ENCODE measurements at places on chromosomes 11 and 22.

DNA sequence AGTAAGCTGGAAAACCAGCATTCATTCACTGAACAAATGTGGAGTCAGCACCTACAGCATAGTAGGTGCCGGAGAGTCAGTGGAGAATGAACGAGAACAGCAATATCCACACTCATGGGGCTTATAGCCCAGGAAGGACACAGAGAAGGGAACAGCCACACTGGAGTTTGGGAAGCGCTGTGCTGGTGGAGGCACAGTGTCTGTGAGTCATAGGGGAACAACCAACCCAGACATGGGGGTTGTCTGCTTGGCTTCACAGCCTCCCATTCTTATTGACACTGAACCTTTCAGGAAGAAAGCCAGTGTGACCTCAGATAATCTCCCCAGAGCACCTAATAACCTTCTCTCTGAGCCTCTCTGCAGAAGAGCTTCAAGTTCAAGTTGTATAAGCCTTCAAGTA, 56.6 kb upstream of the UBASH3B start:
- DNase-seq = no peak

DNA sequence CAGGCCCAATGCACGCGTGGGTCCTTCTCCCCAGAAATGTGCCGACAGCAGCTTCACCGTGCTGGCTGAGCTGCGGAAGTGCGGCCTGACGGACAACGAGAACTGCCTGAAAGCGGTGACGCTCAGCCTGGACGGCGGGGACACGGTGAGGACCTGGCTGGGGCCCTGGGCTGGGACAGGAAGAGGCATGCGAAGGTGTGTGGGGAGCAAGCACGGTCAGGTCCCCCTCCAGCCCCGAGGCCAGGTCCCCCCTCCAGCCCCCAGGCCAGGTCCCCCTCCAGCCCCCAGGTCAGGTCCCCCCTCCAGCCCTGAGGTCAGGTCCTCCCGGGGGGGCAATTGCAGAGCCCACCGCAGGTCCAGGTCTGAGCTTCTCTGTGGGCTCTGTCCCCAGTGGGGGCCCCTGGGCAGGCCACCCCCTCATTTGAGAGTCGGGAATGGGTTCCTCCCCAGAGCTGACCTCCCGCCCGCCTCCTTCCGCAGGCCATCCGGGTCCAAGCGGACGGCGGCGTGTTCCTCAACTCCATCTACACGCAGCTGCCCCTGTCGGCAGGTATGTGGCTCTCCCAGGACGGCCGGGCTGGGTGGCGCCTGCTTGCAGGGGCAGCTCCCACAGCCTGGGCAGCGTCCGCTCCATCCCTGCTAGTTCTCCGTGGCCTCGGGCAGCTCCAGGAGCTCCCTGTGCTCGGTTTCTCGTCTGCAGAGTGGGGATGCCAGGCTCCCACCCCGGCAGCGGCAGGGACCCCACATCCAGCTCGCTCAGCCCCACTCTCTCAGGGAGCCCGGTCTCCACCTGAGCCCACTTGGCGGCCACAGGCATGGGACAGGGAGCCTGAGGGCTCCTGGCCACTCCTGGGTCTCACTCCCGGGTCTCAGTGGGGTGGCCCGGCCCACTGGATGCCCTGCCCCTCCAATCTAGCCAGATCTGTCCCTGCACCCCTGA, 7.9 kb downstream of the MUC5B start:
- no peak for DNase-seq

- DNase-seq = no peak
These were observed 79.9 kb downstream of the AMBRA1 start for GRCh38 chr11:46513934-46514342.

DNA sequence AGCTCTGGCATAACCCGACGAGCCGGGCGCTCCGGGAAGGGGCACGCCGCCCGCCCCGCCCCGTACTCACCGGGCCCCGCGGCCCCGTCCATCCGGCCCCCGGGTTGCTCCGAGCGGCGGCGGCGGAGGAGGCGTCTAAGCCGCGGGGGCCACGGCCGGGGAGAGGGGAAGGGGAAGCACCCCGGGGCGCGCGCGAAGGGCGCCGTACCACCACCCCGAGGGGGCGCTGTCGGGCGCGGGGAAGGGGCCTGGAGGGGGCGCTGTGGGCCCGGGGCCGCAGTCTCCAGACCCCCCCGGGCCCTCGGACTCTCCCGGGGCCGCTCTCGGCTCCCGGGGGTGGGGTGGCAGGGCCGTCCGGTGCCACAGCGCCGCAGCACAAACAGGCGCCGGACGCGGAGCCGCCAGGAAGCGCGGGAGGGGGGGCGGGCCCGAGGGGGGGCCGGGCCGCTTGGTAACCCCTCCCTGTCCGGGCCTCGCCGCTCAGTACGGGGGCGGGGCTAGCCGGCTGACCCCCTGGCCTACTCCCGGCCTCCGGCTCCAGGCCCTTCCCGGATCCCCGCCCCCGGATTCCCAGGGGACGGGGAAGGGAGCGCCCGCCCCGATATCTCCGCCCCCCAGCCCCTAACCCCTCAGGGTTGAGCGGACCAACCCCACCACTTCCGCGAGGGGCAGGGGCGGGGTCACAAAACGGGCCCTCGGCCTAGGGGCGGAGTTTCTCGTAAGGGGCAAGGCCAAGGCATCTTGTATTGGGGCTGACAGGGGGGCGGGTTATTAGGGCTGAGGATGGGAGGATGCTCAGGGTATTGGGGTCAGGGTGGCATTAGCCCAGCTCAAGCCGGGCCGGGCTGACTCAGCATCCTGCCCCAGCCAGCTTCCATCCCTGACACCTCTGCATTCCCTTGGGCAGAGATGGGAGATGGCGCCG, at the start of the genes EML3 and ROM1:
Gene EML3 (minus strand): TSS at position 410 of the 925 bp plus-strand sequence. CDS start 318 bp downstream, at position 92.
Gene ROM1 (plus strand): TSS at position 892 of the 925 bp plus-strand sequence. CDS start 25 bp downstream, at position 917.
- peak; percentile 92 for DNase-seq

GRCh38 chr11:131471976-131472375, 101.6 kb downstream of the NTM start:
- DNase-seq = no peak

DNA sequence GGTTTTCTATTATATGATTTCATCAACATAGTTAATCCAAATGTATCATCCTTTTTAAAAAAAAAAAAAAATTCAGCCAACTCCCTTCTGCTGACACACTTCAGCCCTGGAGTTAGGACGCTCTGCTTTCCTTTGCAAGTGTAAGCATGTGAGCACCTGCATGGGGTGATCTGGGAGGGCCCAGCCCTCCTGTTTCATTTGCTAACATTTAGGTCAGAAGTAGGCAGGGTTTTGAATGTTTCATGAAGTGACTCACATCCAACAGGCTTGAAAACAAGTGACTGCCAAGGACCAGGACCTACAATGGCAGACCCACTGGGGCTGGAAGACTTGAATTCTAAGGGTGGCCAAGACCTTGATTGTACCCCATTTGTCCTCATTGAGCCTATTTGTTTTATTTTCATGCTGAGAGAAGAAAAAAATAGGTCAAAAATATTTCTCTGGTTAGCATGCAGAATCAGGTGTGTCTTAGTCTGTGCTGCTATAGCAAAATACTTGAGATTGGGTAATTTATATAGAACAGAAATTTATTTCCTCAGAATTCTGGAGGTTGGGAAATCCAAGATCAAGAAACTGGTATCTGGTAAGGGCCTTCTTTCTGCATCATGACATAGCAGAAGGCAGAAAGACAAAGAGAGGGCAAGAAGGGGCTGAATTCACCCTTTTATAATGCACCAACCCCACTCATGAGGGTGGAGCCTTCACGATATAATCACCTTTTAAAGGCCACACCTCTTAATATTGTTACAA, 137.6 kb downstream of the CD44 start:
- DNase-seq = no peak

- no peak for DNase-seq
These were observed 37.3 kb upstream of the TECTA start for GRCh38 chr11:121063728-121064127.

GRCh38 chr11:74838188-74838587, 89.5 kb downstream of the RNF169 start:
- no peak for DNase-seq

GRCh38 chr11:119717839-119718534, 11.0 kb downstream of the NECTIN1 start:
- no peak for DNase-seq

GRCh38 chr11:104946907-104947306, 21.5 kb downstream of the CASP4 start:
- no peak for DNase-seq

- DNase-seq = peak; percentile 13
These were observed 20.1 kb upstream of the PEX26 start for GRCh38 chr22:18057568-18058209.

DNA sequence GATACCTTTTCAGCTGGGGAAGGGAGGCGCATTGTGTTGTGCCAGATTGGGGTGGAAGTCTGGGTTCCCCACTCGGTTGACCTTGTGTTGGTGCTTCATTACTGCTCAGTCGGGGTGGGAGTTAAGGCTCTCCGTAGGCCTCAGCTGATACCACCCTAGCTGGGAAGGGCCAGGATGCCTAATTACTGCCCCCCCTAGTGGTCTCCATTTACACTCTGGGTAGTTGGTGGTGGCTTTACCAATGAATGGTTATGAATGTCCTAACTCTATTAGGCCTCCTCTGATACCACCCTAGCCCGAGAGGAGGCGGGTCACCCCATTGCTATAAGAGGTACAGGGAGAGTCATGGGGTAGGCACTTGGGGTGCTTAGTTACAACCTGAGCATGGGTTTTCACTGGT, 27.5 kb upstream of the HIKESHI start:
- DNase-seq = no peak

GRCh38 chr22:35313311-35314121, 13.8 kb downstream of the TOM1 start:
- no peak for DNase-seq

GRCh38 chr11:94669023-94669422, 99.1 kb upstream of the AMOTL1 start:
- no peak for DNase-seq

- no peak for DNase-seq
These were observed 14.0 kb upstream of the PAX6 start for GRCh38 chr11:31824879-31825837.

DNA sequence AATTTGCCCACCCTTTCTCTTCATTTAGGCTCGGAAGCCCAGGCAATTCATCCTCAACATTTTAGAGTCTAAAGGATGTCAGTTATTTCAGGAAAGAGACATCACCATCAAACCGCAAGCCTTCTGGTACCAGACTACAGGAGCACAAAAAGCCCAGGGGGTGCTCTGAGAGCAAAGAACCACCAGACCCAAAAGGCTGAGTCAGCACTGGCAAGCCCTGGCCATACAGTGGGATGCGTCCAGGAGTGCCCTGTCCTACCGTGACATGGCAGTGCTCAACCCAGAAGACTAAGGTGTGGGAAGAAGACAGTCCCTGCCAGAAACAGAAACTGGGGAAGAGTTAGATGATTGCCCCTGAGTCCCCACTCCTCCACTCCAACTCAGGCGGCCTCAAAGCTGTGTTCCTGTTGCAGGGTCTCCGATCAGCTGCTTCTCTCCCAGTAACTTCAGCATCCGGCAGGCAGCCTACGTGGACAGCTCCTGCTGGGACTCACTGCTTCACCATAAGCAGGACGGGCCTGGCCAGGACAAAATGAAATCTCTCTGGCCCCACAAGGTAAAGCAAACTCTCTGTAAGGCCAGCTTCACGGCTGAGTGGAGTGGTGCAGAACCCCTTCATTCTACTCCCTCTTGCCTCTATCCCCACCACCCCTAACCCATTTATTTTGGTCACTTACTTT, 1.5 kb downstream of the PANX3 start:
- no peak for DNase-seq

DNA sequence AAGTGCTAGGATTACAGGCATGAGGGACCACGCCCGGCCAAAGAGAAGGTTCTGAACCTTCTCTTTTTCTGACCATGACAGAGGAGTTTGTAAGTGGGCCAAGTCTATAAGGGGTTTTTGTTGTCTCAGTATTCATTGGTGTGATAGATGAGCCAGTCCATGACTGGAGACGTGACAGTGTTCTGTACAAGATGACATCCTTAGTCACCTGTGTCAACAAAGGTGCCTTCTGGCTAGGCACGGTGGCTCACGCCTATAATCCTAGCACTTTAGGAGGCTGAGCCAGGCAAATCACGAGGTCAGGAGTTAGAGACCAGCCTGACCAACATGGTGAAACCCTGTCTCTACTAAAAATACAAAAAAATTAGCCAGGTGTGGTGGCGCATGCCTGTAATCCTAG, 4.2 kb upstream of the KLHL22 start:
- no peak for DNase-seq

DNA sequence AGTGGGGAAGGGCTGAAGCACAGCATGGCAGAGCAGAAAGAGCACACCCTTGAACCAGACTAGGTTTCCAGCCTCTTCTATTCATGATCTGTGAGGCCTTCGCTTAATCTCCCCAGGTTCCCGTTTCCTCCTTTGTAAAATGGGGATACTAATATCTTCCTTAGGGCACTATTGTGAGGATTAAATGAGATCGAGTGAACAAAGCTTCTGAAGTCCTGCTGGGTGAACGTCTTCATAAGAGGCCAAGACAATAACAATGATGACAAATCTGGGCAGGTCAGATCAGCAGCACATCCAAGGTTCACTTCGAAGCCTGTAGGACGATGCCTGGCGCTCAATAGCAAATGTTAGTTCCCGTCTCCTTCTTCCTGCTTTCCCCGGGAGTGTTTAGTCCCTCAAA, 38.6 kb upstream of the ZBED5 start:
- no peak for DNase-seq

GRCh38 chr11:110829873-110830272, 117.6 kb upstream of the ARHGAP20 start:
- no peak for DNase-seq

DNA sequence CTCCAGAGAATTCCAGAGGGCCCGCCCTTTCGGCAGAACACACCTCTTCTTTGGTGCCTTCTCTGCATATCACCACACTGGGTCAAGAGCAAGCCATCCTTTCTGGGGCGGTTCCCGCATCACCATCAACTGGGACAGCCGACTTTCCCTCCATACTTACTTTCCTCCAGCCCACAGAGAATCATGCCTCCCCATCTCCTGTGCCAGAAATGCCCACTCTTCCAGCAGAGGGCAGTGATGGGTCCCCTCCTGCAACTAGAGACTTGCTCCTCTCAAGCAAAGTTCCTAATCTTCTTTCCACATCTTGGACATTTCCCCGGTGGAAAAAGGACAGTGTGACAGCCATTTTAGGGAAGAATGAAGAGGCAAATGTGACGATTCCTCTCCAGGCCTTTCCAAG, 157.7 kb downstream of the C11orf91 start:
- DNase-seq = peak; percentile 27

GRCh38 chr22:42315392-42315756, 44.9 kb upstream of the TCF20 start:
- DNase-seq = no peak

GRCh38 chr11:121655537-121656327, 203.0 kb upstream of the SORL1-AS1 start:
- DNase-seq = peak; percentile 87

DNA sequence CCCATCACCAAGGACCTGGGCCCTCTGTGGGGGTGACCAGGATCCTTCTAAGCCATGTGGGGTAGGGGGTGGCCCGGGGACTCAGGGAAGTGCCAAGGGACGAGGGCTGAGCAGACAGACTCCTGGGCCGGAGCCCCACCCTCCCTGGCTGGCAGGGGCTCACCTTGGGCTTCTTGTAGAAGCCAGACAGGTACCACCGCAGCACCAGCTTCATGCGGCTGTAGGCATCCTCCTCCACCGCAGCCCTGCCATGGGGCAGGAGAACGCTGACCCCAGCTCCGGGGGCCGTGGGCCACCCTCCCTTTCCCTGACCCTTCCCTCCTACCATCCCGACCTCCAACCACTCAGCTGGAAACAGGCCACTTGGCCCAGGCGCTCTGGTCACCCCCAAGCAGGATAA, 45.9 kb upstream of the CARS1 start:
- DNase-seq = no peak
